ENCODE measurements at places on chromosomes 3 and 15. TPM values are rescaled to one million over a fixed set of nuclear protein-coding genes. Genes with fewer than 3 reads are reported as not detected.
A peak's percentile ranks its signal among the peaks of the same experiment; 100 is the strongest.

Gene KLHL6
- 32.6 TPM for total RNA-seq

- no peak for DNase-seq
Observed at GRCh38 chr3:46096781-46097180, 69.5 kb upstream of the XCR1 start.

DNA sequence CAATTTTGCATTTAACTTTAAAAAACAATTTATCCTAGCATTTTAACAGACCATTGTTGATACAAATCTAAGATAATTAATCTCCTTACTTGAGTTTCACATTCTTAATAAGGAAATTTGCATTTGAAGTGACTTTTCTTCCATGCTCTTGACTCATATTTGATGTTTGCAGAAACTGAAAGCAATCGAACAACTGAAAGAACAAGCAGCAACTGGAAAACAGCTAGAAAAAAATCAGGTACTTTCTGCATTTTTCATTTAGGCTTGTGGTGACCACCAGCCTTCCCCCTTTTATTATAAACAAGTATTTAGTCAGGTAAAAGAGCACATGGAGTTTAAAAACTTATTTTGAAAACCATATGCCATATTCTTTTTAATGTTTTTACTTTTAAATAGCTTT, 20.1 kb upstream of the SELENOT start:
- DNase-seq, result no peak

GRCh38 chr3:12180218-12180617, 21.5 kb upstream of the TIMP4 start:
- no peak for DNase-seq

DNA sequence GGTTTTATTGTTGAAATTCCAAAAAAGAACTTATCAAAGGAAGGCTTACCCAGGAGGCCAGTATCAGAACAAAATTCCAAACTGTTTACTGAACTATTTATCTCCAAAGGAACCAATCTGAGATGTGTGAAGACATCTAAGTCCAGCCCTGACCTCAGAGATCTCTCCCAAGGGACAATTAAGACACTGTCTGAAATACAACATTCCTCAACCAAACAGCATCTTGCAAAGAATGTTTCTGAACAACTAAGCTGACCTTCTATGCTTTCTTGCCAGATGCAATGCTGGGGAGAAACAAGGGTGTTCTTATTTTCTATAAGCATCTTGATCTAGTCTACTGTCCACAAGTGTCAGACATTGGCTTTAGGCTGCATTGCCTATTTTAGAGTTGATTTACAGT, 13.6 kb downstream of the PDZRN3 start:
- DNase-seq, result no peak

- peak; percentile 14 for DNase-seq
Observed at GRCh38 chr3:97822359-97822775, 556 bp downstream of the CRYBG3 start.

- DNase-seq, result no peak
Observed at GRCh38 chr15:60704717-60705116, 225.8 kb upstream of the ICE2 start.

- no peak for DNase-seq
Observed at GRCh38 chr3:2166552-2166951, 67.9 kb downstream of the CNTN4 start.

Gene COLQ
- 2.3 TPM for total RNA-seq

GRCh38 chr3:99777210-99777549, 40.5 kb upstream of the CMSS1 start:
- DNase-seq, result no peak

Gene PP2D1
- total RNA-seq, result not detected

Gene NPRL2
- total RNA-seq, result 44.7 TPM

DNA sequence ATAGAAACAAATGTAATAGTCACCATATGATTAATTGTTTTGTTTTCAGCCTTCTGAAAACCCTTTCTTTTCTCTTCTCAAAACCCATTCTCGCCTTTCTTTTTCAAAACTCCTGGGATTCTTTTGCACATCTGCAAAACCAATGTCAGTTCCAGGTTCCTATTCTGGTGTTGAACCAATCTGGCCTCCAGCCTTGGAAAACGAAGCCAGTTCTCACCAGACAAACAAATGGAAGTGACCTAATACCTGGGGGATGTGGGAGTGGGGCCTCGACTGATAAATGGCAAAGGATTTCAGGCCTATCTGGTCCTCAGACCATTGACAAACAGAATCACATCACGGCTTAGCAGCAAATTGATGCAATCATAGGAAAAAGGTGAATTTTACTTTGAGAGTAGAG, 73.0 kb downstream of the COL8A1 start:
- DNase-seq, result no peak
